ENCODE measurements at places on chromosomes 11 and 22.

GRCh38 chr22:17844150-17844549, 69.9 kb upstream of the BID start:
- DNase-seq, result no peak

- DNase-seq, result no peak
Observed at GRCh38 chr22:45997077-45997776, 20.3 kb upstream of the WNT7B start.

DNA sequence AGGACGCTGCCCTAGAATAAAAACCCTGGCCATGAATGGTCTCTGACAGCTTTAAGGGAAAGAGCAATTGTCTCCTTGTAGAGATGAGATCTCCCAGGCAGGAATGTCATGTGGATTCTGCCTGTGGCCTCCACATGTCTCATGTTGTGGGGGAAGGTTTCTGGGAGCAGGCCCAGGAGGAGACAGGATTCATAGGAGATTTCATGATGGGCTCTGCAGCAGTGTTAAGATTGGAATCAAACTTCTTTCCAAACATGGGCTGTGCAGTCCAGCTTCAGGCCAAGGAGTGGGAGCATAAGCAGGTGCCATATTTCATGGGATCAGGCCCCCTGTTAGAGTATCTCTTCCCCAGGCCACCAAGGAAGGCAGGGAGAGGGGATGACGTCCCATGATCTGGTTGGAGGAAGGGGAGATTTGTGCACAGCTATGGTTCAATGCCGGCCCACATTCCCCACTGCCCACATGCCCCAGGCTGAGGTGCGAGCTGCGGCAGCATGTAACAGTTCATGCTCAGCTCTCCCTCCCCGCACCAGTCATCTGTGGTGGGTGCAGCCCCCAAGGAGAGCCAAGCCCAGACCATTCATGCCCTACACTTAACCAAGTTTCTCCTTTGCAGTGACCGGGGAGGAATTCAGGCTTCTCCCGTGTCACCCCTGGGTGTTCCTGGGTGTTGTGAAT, 42.5 kb downstream of the LMO1 start:
- DNase-seq, result no peak

DNA sequence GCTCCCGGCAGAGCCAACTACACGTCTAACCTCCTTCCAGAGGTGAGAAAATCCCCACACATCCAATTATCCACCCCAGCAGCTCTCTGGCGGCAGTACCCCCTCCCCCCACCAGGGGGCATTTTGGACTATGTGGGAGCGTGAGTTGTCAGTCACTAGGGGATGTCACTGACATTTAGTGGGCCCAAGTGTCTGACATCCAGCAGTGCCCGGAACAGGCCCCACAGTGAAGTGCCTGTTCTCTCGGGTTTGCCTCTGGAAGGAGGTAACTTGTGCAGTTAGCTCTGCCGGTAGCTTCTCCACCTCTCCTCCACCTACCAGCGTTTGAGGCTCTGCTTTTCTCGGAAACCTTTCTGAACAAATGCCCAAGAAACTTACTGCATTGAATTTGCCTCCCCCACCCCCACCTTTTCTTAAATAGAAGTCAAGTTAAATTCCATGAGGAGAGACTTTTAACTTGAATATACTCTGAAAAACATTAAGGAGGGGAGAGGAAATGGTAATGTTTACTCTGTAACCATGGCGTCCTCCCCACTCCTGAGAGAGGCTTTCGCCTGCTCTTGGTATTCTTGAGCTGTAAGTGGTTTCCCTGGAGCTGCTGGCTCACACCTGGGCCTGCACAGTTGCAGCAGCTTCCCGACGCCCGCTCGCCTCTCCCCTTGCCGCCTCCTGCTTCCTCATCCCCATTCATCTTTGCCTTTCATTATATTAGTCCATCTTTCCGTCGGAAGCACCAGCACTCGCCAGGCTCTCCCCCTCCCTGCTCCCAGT, 112.8 kb downstream of the WNT7B start:
- peak; percentile 36 for DNase-seq

GRCh38 chr11:10122326-10123197, 171.5 kb downstream of the SBF2 start:
- DNase-seq, result no peak

- DNase-seq, result no peak
Observed at GRCh38 chr11:117070016-117070415, 28.2 kb downstream of the SIK3 start.

DNA sequence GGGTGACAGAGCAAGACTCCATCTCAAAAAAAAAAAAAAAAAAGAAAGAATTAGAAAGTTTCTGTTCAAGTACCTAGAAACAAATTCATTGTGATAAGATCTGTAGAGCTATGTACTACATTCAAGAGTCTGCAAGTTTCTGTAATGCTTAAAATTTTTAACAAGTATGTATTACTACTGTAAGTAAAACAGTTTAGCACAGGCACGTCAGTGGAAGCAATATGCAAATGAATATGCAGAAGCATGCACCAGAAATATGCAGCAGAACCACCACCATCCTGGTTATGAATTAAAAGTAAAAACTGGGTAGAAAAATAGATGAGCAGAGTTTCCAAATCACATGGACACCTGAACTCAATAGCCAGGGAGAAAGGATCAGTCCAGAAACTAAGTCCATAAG, 19.3 kb downstream of the SBF2 start:
- no peak for DNase-seq

DNA sequence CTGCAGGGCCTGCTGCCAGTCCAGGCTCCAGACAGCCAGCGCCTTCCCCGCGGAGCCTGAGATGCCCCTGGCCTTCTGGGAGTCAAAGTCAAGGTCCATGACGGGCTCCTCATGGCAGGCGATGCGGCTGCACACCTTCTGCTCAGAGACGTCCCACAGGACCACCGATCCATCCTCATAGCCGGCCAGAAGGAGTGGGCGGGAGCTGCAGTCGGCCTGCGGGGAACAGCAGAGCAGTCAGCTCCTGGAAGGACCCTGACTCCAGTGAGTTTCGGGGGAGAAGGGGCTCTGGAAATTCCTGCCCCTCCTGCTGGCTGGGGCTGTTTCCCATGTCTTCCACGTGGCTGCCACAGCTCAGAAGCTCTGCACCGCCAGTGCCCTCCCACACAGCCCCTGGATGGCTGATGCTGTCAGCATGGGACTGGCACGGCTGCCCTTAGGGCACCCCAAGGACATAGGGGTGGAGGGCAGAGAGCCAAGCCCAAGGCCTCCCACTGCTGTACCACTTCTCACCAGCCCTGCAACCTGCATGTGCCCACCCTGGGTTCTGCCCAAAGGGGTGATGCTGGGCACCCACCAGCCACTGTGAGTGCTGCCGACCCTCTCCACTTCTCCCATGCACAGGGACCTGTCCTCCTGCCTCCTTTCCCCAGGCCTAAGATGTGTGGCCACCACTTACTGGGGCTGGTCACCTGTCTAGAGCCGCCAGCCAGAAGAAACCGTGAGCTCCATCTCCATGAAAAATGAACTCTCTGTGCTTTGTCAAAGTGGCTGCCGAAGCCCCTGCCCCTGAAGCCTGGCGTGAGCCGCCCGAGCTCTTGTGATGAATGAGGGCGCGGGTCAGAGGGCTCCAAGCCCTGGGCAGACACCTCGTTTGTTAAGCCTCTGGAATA, 41.7 kb downstream of the TBX1 start:
- no peak for DNase-seq

- no peak for DNase-seq
Observed at GRCh38 chr11:102154806-102155205, 44.6 kb downstream of the YAP1 start.

- DNase-seq, result no peak
Observed at GRCh38 chr11:15286465-15286864, 171.7 kb downstream of the INSC start.

DNA sequence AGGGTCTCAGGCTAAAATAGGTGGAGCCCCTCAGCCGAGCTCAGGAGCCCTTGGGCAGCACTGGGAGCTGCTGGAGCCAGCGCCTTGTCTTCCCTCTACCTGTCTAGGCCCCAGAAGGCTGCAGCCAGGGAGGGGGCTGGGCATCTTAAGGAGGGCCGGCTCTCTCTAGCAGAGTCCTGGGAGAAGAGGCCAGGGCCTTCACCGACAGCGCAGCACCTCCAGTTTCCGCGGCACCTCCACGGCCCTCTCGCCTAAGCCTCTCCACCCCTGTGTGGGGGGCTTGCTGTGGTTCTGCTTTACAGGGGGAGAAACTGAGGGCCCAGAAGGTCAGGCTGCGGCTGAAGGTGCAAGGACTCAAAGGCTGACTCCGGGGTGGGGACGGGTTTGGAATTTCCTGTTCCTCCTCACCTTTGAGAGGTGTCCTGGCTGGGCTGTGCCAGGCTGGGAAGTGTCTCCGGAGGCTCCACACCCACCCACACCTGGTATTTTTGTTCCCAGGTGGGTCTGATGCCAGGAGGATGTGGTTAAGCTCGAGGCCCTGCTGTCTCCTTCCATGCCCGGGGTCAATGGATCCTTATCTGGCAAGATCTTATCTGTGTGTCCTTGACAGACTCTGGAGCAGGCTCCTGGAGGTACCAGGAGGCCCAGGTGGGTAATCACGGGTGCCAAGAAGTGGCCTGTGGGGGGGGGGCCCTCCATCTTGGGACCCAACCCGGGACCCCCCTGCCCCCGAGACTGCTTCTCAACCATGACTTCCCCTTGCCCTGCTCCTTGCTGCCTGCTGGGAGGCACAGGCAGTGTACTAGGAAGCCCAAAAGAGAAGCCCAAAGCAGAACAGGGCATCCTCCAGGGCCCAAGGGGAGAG, 95.3 kb upstream of the FGF3 start:
- no peak for DNase-seq

DNA sequence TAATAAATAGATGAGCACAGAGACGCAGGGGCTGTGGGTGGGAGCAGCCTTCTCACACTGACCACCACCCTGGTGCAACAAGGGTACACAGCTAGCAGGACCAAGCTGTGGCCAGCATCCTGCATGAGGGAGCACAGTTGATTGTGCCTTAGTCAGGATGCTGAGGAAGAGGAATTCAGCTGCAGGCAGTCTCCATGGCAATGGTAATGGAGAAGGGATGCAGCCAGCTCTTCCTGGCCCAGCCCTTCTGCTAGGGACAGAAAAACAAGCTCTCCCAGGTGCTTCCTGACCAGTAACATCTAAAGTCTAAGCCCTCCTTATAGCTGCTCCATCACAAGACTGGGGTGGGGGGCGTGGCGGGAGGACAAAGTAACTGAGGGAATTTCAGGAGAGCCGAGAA, 363.5 kb downstream of the BUD13 start:
- no peak for DNase-seq

DNA sequence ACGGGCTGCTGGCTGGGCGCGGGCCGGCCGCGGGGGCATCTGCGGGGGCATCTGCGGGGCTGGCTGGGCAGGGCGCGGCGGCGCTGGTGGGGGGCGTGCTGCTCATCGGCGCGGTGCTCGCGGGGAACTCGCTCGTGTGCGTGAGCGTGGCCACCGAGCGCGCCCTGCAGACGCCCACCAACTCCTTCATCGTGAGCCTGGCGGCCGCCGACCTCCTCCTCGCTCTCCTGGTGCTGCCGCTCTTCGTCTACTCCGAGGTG, 194 bp downstream of the DRD4 start:
- no peak for DNase-seq

DNA sequence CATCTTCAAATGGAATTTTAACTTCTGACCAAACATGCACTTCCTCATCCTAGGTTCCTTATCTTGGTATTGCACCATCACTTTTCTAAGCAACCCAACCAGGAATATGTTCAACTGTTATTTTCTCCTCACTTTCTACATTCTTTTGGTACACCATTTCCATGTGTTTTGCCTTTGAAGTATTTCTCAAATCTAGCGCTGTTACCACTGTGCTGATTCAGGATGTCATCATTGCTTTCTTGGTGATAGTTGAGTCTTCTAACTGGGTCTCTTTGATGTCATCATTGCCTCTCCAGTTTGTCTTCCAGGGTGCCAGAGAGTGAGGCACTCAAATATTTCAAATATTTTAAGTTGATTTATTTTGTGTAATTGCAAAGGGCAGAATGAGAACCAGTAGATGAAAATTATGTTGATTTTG, 47.5 kb downstream of the HORMAD2 start:
- DNase-seq, result no peak

DNA sequence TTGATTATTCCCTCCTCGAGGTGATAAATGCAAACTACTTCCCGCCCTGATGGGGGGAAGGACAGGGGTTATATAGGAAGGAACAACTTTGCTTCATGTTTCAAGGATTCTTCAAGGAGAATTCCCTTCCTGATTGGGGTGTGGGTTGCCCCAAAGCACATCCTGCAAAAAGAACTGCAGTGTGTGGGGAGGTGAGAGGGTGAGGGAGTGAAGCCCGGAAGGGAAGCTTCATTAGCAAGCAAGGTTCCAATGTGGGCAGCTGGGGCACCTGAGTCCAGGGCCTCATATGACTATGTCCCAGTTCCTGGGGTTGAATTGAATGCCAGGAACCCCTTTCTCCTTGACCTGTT, 326.0 kb downstream of the MN1 start:
- no peak for DNase-seq

DNA sequence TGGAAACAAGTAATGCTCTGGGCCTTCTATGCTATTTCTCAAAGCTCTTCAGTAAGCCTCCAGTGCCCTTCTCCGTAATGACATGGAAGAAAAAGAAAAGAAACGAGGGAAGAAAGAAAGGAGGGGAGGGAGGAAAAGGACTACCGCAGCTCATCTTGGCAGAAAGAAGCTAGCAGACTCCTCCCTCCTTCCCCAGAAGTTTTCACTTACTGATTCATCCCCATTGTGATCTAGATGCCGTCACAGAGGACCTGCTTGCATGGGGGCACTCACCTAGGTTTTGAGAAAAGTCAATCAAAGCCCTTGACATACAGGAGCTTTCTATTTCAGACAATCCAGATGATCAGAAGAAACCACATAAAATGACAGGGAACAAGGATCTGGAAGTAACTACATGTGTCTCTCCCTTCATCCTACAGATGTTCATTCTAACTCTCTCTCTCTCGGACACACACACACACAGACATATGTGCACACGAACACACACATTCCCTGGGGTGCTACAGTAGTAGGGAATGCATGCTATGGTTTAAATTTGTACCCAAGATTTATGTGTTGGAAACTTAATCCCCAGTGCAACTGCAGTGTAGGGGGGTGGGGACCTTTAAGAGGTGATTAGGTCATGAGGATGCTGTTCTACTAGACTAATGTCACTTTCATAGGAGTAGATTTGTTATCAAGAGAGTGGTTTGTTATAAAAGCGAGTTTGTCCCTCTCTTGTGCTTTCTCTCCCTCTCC, 37.6 kb upstream of the RCN1 start:
- no peak for DNase-seq

GRCh38 chr11:22556381-22556780, 69.2 kb downstream of the FANCF start:
- DNase-seq, result no peak

DNA sequence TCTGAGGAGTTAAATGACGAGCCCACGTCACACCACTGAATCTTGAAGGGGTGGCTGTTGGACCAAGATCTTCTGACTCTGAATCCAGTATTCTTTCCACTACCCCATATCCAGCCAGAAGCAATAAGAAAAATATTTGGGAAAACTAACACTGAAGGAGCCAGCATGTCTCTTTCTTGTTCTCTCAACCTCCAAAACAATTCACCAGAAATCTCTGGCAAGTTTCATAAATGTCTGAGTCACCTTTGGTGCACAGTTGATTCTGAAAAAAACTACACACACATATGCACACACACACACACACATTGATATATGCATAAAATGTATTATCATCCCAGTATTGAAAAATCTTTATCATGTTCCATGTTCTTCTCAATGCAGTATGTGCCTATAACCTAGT, 104.3 kb upstream of the BLID start:
- DNase-seq, result no peak

All from CD8-positive, alpha-beta memory T cell (primary cell).